ENCODE measurements at places on chromosomes 5 and 9.

DNA sequence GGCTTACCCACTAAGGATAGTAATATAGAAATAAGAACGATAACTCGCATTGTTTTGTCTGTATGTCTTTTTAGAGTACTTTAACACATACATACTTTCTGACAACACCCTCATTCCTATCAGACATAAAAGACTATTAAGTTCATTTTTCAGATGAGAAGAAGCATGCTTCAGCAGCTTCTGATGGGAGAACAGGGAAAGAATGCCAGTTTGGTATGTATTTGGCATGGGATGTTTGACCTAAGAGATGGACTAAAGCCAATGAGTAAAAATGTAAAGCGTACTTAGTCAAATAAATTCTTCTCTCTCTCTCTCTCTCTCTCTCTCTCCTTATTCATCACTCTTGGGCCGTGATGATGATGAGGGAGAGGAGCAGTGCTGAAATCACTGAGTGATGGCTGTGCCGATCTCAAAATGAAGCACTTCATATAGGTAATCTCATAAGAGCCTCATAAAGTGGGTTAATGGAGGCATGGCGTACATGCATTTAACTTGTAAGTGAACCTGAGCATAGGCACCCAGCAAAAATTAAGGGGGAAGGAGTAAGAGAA lies 71.5 kb downstream of the SLIT3 start:
- no peak for DNase-seq

- no peak for DNase-seq
Measured at GRCh38 chr5:179470201-179470600, 80.2 kb upstream of the RUFY1 start.

- DNase-seq = no peak
Measured at GRCh38 chr9:85038061-85038460, 368.5 kb downstream of the NTRK2 start.

GRCh38 chr5:7540736-7541485 lies 145.0 kb downstream of the ADCY2 start:
- DNase-seq = no peak

DNA sequence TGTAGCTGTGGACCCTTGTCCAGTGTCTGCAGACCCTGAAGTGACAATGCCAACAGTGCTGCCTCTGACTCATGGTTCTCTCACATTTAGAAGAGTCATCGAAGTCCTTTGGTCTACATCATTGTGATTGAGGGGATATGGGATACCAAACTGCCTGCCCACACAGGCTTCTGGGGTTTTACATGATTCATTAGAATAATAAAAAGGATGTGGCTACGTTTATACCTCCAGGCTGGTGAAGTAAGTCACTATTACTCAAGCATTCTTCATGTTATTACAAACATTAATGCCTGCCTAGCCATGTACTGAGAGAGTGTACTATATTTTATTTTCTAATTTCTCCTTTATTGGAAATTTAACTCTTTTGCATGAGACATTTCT lies 365.7 kb downstream of the SPATA31D1 start:
- no peak for DNase-seq

DNA sequence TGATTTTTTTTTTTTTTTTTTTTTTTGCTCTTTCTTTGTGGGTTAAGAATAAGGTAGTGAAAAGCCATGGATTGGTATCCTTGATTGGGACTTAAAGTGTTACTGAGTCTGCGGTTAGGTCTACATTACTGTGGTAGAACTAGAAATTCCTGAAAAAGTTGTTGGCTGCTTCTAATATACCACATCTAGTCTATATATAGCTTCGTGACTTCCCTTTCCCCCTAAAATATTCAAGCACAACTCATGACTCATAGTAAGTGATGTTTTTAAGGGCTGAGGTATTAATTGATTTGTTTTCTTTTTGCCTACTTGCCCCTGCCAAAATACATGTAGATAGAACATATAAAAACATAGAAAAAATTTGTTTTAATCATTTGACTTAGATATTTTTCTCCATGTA lies 247.6 kb downstream of the TMEM232 start:
- no peak for DNase-seq

GRCh38 chr5:80057921-80058320 lies 22.8 kb downstream of the THBS4 start:
- no peak for DNase-seq

DNA sequence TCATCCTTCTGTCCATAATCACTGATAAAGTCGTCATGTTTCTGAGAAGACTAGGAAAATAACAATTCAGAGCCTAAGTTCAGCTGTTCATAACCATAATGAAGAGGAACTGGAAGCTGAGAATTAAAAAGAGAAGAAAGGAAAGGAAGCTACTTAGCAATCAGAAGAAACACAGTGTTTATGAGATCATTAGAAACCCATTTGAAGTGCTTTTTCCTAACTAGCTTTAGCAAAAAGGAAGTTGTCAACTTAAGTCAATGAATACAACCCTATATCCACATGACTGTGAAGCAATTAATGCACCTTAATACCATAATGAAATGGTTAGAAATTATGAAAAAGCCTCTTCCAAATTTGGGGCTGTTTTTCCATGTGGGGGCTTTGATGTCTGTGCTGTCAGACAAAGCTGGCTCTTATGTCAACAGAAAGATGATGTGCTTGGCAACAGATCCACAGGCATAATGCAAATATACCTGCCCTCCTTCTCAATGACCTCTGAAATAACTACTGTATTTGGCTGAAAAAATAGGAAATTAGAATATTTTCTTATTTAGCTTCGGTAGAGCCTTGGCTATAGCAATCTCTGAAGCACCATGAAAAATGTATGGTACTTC lies 463.5 kb downstream of the RASEF start:
- DNase-seq = no peak

DNA sequence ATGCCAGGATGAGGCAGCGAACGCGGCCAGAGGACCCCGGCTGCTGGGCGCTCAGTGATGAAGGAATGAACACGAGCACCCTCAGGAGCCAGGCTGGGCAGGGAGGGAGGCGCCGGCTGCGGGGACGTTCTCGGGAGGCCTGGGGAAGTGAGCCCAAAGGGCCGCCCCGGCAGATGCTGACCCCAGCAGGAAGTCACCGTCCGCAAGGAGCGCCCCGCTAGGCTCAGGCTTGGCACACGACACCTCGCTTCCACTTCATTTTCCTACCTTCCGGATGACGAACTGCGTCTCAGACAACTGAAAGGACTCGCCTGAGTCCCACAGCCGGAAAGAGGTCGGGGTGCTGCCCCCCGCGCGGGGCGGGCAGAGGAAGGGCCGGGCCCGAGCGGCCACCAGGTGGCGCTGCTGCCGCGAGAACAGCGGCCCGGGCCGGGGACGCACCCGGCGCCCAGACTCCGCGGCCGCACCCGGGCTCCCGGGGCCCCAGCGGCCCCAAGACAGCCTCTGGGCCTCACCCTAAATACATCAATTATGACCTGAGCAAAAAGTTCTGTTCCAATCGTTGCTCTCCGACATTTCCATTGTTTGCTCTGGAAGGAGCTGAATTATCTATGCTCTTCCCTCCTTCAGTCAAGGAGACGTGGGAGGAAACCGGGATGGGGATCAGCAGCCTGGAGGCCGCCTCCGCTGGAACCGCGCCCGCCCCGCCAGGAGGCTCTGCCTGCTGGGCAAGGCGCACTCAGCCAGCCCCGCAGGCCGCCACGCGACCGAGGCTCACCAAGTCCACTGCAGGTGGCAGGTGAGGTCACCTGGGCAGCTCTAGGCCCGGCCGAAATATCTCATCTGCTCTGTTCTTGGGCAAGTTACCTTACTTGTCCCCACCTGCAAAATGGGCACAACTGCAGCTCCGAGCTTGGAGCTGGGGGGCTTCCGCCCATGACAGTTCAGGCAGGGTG lies 107.0 kb downstream of the ZNF354C start:
- no peak for DNase-seq

DNA sequence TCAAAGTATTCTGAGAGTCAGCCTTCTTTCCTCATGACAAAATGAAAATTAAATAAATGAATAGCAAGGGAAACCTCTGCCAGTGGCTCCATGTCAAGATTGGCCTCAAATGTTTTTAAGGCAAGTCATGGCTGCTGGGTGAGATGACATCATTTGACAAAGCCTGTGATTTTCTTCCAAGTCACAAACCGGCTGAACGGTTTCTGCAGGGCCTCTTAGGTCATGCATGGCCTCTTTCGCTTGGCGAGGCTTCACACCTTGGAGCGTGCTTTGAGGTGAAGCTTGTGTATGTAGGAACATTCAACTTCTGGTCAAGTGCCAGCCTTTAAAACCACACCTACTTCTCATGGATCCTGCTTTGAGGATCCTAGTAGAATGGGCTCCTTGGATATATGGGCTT lies 161.0 kb upstream of the ZNF618 start:
- no peak for DNase-seq

DNA sequence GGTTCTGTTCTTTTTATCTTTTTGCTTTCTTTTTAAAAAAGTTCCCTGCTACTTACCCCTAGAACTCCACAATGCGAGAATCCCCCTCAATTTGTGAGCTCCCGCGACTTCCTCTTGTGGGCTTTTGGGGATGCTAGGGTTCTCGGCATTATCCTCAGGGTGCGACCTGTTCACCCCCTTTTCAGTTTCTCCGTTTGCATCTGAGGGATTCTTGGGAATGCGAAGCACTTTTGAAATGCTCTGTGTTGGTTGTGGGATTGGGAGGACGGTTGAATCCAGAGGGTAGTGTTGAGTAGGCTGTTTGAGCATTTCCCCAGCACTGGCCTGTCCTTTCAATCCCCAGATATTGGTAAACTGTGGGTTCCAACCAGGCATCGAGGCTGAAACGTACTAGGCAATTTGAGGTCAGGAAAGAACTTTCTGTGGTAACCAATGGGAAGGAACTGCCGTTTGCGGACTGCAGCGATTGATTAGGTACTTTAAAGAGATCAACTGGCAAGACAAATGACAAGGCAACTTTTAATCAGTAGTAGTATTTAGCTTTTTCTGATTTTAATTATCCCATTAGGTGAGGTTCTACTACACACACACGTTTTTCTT lies 415 bp downstream of the XRCC4 start:
- peak; percentile 6 for DNase-seq
